Stimulated activated CD4-positive, alpha-beta T cell treated with anti-CD3 and anti-CD28 coated beads, Interleukin-1b, Interleukin-23, amount 100 ng/mL, for 48 hours (primary cell): ENCODE measurements at places on chromosomes 3 and 15.

DNA sequence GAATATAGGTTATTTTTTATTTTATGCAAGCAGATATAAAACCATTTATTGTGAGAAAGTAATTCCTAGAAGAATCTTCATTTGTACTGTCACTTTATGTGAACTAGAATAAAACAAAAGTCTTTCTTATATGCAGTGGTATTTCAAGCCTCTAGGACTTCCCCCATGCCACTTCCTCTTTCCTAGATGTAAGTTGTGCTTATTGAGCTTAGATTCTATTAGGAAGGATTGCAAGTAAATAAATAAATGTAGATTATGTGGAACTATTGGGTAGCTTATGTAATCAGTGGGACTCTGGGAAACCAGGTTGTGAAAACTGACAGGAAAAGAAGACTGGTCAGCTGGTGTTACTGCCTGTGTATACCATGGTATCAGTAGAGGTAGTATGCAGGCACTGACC is 169.7 kb downstream of the RSRC1 start:
- no peak for DNase-seq

DNA sequence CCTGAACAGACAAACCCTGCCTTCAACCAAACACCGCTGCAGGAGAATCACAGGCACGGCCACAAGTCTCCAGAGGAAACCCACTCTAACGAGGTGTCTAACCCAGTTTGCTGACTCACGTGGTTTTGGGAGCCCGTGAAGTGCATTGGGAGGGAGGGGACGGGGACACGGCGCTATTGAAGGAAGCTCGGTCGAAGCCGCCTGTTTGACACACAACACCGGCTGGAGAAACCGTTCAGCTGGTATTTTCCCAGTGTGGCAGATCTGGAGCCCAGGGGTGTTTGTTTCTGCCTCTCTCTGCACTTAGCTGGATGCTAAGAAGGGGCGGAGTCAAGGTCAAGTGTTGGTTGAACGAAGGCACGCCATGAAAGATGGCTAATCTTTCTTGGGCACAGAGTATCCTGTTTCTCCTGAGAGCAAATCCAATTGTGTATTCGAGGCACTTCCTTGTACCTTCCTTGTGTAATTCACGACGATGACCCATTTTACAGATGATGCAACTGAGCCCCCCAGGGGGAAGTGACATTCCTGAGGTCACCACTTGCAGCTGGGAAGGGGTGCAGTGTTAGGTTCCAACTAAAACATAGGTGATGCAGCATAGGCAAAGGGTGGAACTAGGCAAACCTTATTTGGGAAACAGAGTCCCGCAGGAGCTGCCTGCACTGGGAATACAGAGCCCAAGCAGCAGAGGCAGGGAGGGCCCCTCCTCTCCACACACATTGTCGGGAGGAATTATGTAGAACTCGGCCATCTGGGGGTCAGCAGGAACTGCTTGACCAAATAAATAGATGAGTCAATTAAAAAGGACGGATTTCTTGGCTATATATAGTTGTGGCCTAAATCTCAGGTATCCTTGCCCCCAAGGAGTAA is 22.5 kb downstream of the SLC6A6 start:
- no peak for DNase-seq

GRCh38 chr3:25461946-25462345 is 33.9 kb downstream of the RARB start:
- DNase-seq, result no peak

DNA sequence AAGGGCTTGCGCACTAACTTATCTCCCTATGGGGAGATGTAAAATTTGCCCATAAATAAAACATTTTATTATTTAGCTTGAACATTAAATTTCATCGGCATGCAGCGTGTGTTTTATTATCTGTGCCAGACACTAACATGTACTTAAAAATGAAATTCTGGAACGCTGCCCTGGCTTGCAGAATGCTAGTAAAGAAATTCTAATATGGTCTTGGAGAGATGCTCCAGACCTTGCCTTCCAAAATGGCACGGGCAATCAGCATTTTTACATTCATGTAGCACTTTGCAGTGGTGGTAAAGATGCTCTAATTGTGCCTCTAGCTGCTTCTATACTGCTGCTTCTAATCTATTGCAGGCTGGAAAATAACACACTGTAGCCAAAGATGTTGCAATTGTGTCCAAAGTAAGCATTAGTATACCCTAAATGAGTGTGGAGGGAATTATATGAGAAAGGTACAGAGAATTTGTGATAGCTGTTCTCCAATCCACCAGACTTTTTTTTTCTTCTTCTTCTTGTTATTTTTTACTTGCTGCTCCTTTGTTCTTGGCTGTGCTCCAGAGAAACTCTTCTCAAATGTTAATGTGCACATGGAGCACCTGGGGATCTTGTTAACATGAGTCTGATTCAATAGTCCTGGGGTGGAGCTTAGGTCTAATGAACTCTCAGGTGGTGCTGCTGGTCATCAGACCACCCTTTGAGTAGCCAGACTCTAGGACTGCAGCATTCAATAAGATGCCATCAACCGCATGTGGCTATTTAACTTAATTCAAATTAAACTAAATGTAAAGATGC is 47.3 kb downstream of the CRABP1 start:
- DNase-seq, result no peak

- no peak for DNase-seq
Measured at GRCh38 chr3:125594125-125594524, 1.2 kb downstream of the OSBPL11 start.

DNA sequence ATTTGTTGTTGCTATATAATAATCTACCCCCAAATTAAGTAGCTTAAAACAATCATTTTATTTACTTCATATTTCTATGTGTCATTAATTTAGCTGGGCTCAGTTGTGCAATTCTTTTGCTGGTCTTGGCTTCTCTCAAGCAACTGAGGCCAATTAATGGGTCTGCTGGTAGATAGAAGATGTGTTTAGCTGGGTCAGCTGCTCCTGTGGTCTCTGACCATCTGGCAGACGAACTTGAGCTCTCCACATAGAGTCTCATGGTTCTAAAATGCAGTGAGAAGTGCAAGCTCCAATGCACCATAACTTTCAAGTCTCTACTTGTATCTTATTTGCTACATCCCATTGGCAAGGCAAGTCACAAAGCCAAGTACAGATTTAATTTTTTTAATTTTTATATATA is 515.6 kb downstream of the ZIC1 start:
- DNase-seq, result no peak

- no peak for DNase-seq
Measured at GRCh38 chr15:27686369-27686768, 412.7 kb downstream of the OCA2 start.

DNA sequence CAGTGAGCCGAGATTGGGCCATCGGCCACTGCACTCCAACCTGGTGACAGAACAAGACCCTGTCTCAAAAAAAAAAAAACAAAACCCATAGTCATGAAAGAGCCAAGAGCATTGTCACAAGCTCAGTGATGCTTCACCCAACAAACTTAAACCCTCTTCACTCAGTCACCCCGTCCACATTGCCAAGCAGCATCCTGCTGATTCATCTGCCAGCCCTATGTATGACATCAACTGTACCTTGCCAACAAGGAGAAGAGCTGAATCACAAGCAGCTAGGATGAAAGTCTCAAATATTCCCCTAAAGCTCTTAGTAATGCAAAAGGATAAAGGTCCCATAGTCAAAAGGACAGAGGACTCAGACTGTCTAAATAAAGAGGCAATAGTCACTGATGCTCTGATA is 90.0 kb downstream of the ANO10 start:
- peak; percentile 46 for DNase-seq

DNA sequence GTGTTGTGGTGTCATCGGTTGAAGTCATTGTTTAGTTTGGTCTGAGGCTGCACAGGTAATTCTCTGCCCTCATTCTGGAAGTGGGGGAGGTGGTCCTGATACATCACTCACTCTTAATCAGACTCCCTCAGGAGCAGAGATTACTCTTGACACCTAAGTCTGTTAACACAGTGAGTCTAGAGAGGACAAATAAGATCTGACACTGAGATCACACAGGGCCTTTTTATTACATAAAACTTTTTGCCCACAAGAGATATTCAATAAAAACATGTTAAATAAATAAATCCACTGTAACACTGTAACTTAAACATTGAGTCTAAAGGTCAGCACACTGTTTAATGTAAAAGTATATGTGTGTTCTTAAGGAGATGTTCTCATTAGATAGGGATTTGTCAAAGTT is 57.1 kb upstream of the MBNL1 start:
- no peak for DNase-seq

GRCh38 chr3:16380421-16380820 is 115.4 kb downstream of the OXNAD1 start:
- no peak for DNase-seq

DNA sequence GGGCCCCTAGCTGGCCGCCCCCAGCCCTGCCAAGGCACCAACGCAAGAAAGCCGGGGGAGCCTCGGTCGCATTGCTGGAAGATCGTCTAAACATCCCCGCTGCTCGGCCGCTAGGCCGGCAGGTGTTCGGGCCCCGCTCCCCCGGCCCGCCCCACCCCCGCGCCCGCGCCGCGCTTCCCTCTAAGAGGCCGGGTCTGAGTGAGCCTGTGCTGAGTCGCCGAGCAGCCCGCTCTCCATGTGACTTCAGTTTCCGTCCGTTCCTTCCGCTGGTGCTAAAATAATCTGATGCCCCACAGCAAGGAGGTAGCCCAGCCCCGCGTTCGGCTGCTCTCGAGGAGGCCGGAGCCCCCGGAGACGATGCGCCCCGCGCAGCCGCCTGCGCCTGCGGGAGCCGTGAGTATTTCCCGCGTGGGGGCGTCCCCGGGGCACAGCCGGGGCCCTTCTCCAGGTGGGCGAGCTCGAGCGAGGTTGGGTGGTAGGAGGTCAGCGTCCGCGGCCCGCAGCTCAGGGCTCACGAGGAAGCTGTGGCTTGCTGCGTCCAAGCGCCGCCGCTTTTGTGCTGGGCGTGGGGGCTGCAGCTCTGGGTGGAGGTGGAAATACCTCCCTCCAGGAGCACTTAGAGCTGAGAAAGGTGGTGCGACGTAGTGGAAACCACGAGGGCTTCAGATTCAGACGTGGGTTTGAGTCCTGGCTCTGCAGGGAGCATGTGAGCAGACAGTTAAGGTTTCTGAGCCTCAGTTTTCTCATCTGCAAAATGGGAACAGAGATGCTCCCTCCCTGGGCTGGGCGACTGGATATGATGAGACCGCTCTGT is at the start of gene NRROS:
NRROS (plus strand) TSS at position 212 of the 814 bp plus-strand sequence. CDS start 14,846 bp downstream, outside the sequence.
- peak; percentile 73 for DNase-seq

GRCh38 chr3:12352253-12352652 is 63.4 kb downstream of the PPARG start:
- DNase-seq, result no peak

- DNase-seq, result no peak
Measured at GRCh38 chr15:96849271-96849900, 518.9 kb downstream of the NR2F2 start.
